ENCODE measurements at places on chromosomes 12 and 14.

GRCh38 chr12:39144613-39145061 is 239.2 kb upstream of the CPNE8 start:
- H3K4me3 ChIP-seq, result no peak overlapping the region
- peaks cover 13% of the 10 kb centered on the region for H3K27me3 ChIP-seq
- H3K4me1 ChIP-seq, result no peaks in the 10 kb centered on the region

DNA sequence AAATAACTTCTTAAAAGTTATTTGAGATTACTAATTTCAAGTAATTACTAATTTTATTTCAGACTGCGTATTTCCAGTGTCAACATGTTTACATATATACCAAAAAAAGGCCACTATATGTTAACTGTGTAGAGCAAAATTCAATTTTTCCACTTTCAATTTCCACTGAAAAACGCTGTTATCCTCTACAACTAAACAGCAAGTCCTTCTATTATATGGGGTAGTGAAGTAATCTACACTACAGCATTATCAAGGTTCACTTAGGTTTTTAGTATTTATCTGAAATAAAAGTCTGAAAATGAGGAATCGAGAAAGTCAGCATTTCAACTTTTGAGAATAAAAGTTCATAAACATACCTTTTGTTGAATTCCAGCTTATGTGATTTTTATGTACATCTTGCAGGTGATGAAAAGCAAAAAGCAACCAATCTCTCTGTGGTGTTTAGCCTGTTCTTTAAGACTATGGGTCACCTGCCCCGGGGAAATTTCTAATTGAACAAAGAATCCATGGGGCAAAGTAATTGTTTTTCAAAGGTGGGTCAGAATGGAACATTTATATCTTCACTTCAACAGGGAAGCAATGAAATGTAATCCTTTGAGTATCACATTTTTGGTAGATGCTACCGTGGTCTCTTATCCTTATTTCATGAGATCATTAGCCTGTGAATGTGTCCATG is 3.3 kb downstream of the BTG1 start:
- H3K36me3 ChIP-seq, result peaks cover 86% of the 10 kb centered on the region
- H3K27me3 ChIP-seq, result no peaks in the 10 kb centered on the region
- DNase-seq, result no peak
- H3K4me3 ChIP-seq, result peak overlapping the region; percentile 97

DNA sequence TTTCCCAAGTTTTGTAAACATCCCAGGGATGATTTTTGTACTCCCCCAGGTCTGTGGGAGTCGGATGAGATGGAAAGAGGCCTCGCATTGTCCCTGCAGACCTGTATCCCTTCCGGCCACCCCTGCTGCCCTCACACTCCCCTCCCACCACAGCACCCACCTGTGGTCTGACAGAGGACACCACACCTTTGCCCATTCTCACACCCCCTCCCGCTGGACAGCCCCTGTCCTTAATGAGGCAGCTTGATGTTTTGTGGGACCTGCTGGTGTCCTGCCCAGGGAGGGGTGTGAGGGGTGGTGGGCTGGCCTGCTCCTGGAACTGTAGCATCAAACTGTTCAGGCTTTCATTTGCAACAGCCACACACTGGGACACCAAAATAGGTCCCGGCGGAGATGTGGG is 71.3 kb downstream of the EID3 start:
- no peak for DNase-seq
- peaks cover 13% of the 10 kb centered on the region for H3K4me1 ChIP-seq
- no peak overlapping the region for H3K4me3 ChIP-seq
- peaks cover under 1% of the 10 kb centered on the region for H3K36me3 ChIP-seq
- no peaks in the 10 kb centered on the region for H3K27me3 ChIP-seq

DNA sequence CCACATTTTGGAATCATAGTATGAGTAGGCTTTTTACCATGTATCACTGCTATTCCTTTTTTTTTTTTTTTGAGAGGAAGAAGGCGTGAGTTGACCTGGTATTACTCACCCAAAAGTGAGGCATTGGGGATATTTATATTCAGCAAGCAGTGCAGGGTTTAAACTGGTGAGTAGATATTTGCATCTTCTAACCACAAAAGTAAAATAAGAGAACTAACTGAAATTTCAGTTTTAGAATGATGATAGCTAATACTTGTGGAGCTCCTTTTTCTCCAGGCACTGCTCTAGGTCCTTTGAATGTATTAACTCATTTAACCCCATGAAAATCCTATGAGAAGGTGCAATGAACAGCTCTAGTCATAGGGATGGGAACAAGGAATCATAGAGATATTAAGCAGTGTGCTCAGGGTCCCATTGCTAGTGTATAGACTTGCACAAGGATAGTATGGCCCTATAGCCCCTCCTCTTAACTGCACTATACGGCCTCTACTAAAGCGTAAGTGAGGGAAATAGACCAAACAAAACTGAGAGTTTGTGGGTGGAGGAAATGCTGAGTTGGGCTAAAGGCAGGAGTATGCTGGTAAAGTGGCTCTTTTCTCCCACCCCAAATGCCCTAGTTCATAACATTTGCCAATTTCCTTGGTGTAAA is 104.3 kb upstream of the MAX start:
- H3K27ac ChIP-seq, result peak overlapping the region; percentile 87
- peaks cover 60% of the 10 kb centered on the region for H3K4me1 ChIP-seq
- peaks cover 2% of the 10 kb centered on the region for H3K36me3 ChIP-seq
- peak; percentile 57 for DNase-seq

DNA sequence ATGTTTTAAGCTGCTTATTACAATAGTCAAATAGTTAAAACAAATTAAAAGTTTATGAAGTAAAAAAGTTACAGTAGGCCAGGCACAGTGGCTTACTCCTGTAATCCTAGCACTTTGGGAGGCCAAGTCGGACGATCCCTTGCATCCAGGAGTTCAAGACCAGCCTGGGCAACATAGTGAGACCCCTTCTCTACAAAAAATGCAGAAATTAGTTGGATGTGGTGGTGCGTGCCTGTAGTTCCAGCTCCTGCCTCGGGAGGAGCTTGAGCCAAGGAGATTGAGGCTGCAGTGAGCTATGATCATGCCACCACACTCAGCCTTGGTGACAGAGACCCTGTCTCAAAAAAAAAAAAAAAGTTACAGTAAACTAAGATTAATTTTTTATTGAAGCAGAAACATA is 142.6 kb downstream of the MIPOL1 start:
- no peak overlapping the region for H3K27ac ChIP-seq
- H3K4me1 ChIP-seq, result no peaks in the 10 kb centered on the region
- no peak overlapping the region for H3K4me3 ChIP-seq
- no peaks in the 10 kb centered on the region for H3K27me3 ChIP-seq
- DNase-seq, result no peak

DNA sequence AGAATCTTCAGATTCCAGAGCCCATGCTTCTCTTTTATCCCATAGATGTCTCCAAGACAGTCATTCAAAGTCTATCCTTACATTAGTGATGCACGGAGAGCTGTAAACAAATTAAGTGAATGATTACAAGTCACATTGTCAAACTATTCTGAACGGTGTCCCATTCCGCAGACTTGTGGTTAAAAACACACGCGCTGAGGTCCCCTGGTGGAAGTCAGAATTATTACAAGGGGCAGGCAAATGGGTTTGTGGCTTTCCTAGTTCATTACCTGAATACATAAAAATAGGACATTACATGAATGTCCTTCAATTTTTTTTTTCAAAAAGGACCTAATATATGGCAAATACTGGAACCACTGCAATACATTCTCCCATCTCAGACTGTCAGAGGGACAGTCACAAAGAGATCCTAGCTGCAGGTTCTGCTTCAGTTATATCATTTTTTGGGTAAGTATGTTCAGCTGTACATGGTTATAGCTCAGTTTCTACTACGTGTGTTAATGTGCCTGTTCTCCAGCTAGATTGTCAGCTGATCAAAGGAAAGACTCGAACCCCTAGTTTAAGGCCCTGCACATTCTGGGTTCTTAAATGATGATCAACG is 53.1 kb upstream of the STON2 start:
- H3K27ac ChIP-seq, result no peak overlapping the region
- no peaks in the 10 kb centered on the region for H3K36me3 ChIP-seq
- H3K4me3 ChIP-seq, result no peak overlapping the region
- peak; percentile 65 for DNase-seq
- H3K27me3 ChIP-seq, result no peaks in the 10 kb centered on the region
- peaks cover 10% of the 10 kb centered on the region for H3K4me1 ChIP-seq

DNA sequence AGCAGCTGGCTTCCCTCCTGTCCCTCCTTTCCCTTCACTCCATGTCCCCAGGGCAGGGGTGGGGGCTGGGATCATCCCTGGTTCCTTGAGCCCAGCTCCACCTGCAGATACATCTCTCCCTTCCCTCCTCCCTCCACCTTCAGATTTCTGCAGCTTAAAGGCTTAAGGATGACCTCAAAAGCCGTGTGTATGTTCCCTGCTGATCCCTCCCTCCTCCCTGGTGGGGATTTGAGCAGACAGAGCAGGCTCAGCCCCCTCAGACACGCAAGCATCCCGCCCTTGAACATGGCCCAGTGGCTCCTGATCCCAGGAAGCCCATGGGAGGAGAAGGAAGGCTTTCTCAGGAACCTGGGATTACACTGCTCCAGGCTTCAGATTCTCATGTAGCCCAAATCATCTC is 82.9 kb upstream of the RIN3 start:
- no peaks in the 10 kb centered on the region for H3K36me3 ChIP-seq
- no peak overlapping the region for H3K27ac ChIP-seq
- H3K4me3 ChIP-seq, result no peak overlapping the region
- H3K27me3 ChIP-seq, result no peaks in the 10 kb centered on the region
- H3K4me1 ChIP-seq, result peaks cover 9% of the 10 kb centered on the region
- DNase-seq, result no peak

GRCh38 chr12:84810611-84811010 is 102.0 kb downstream of the SLC6A15 start:
- H3K36me3 ChIP-seq, result no peaks in the 10 kb centered on the region
- H3K27me3 ChIP-seq, result peaks cover 1% of the 10 kb centered on the region
- no peak overlapping the region for H3K4me3 ChIP-seq
- no peak overlapping the region for H3K27ac ChIP-seq
- no peaks in the 10 kb centered on the region for H3K4me1 ChIP-seq

GRCh38 chr12:5549011-5549410 is 117.1 kb downstream of the NTF3 start:
- no peaks in the 10 kb centered on the region for H3K4me1 ChIP-seq
- no peaks in the 10 kb centered on the region for H3K36me3 ChIP-seq
- DNase-seq, result no peak
- H3K4me3 ChIP-seq, result no peak overlapping the region
- no peak overlapping the region for H3K27ac ChIP-seq
- H3K27me3 ChIP-seq, result peaks cover 13% of the 10 kb centered on the region

- H3K4me1 ChIP-seq, result no peaks in the 10 kb centered on the region
- no peaks in the 10 kb centered on the region for H3K27me3 ChIP-seq
- H3K4me3 ChIP-seq, result no peak overlapping the region
- H3K27ac ChIP-seq, result no peak overlapping the region
- H3K36me3 ChIP-seq, result no peaks in the 10 kb centered on the region
These were observed 852.3 kb downstream of the TRHDE start for GRCh38 chr12:73124480-73124879.

GRCh38 chr14:42664190-42664589 is 1057.5 kb downstream of the LRFN5 start:
- no peak for DNase-seq
- H3K4me1 ChIP-seq, result no peaks in the 10 kb centered on the region
- H3K27me3 ChIP-seq, result no peaks in the 10 kb centered on the region

DNA sequence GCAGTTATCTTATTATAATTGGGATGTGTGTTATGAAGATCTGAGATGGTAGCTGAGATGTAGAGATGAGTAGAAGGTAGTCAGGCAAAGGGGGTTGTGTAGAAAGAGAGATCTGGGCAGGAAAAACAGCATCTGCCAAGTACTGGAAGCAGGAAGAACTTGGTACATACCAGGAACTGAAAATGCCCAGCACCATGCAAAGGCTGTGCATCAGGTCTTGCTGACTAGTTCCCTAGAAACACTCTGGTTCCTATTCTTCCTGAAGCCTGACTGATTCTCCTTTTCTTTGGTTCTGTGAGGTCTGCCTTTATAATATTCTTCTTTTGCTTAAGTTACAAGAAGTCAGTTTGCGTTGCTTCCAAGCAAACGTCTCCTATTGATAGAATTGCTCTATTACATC is 6.7 kb upstream of the NFATC4 start:
- DNase-seq, result no peak
- peaks cover 33% of the 10 kb centered on the region for H3K27me3 ChIP-seq
- H3K27ac ChIP-seq, result no peak overlapping the region
- H3K4me1 ChIP-seq, result peaks cover 15% of the 10 kb centered on the region
- H3K4me3 ChIP-seq, result no peak overlapping the region

DNA sequence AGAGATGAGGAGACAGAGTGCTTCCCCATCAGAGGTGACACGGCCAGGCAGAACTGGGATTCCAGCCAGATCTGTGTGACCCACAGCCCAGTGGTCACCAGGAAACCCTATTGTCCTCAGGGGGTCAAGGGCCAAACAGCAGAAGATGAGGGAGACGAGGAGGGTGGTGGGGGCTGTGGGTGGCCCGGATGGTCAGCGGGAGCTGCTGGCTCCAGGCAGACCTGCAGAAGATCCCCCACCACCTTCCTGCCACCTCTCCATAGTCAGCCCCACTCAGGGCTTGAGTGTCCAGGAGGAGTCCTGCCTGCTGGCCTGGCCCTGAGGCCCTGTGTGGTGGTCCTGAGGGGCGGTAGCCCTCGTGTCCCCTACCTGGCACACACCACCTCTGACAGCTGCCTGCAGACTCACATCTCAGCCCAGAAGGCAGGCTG is 136.8 kb downstream of the CALM1 start:
- H3K36me3 ChIP-seq, result no peaks in the 10 kb centered on the region
- H3K27ac ChIP-seq, result no peak overlapping the region
- H3K4me3 ChIP-seq, result no peak overlapping the region

- H3K27me3 ChIP-seq, result peaks cover 73% of the 10 kb centered on the region
- no peak overlapping the region for H3K4me3 ChIP-seq
- DNase-seq, result no peak
- H3K36me3 ChIP-seq, result no peaks in the 10 kb centered on the region
- H3K27ac ChIP-seq, result no peak overlapping the region
- peaks cover 20% of the 10 kb centered on the region for H3K4me1 ChIP-seq
These were observed 4.3 kb upstream of the NKX2-1 start for GRCh38 chr14:36524220-36524837.

DNA sequence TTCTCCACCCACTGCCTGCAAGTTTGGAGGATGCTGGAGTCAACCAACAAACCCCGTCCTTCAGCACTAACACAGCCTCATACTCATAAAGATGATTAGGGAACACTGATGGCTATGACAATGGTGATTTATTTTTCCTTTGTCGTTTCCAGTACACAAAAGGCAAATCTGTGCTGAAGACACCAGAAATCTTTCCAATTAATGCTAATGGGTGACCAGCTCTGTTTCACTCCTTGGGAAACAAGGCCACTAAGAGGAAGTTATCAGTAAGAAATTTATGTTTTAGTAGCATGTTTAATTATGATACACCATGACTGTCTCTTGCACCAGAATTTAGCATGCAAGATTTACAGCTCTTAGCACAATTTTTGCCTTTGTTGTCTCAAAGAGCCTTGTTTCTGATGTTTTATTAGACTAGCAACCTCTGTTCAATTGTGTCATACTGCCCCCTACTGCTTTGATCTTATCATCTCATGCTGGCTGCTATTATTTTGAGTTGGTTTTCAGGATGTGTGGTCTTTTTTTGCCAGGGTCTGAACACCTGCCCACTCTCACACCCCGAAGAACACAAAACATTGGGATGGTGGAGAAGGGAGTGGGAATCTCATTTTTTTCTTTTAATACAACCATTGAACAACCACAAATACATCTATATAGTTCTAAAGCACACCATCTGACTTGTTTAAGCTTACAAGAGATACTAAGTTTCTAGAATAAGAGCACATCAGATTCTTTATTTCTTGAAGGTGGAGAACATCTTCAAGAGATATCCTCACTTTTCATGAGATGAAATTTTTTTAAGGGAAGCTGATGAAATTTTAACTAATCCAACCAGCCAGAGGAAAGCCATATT is 160.9 kb downstream of the SPTSSA start:
- no peak overlapping the region for H3K4me3 ChIP-seq
- DNase-seq, result peak; percentile 20
- no peaks in the 10 kb centered on the region for H3K36me3 ChIP-seq
- peaks cover 7% of the 10 kb centered on the region for H3K27me3 ChIP-seq
- no peak overlapping the region for H3K27ac ChIP-seq
